ENCODE measurements at places on chromosomes 1 and 21.

- DNase-seq: no peak
These were observed 78.4 kb upstream of the DNAJC6 start for GRCh38 chr1:65230731-65231481.

GRCh38 chr1:235485558-235485957 lies 18.7 kb downstream of the B3GALNT2 start:
- DNase-seq: no peak

GRCh38 chr1:8598060-8598724 lies 219.2 kb downstream of the RERE start:
- no peak for DNase-seq

DNA sequence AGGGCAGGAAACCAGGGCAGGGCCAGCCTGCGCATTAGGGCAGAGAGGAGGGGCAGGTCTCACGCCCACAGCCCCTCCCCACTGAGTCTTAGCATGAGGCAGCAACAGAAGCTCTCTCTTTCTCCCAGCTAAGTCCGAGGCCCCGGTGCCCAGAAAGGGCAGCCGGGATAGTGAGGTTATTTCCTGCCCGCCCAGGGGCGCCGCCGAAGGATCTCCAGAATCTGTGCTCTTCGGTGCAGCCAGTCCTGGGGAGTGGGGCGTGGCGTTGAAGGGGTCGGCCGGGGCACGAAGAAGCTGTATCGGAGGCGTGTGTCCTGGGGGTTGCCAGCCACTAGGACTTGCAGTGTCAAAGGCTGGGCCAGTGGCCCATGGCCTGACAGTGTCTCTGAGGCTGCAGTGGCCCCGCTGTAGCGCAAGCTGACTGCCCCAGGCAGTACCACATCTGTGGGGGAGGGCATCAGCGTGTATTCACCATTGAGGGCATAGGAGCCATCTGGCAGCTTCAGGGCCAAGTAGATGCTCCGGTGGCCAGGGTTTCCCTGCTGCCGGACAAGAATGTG lies 7.8 kb downstream of the ADAMTS4 start:
- no peak for DNase-seq

DNA sequence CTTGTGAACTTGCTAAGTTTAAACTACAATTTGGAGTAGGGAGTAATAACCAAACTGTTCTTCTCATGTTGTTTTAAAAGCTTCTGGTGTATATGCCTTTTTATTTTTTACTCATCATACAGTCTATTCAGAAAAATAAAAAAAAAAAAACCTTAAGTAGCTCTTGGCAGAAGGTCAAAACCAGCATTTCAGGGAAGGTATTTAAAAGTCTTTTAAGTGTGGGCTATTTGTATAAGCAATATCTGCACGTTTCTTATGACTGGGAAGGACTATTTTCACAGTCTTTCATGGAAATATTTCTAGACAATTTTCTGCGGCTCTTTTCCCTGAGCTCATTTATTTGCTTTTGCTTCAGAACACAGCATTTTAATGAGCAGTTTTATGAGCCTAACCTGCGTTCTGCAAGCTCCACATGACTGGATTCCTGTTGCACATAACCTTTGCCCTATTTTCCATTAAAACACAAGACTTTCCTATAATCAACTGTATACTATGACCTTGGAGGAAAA lies 60.9 kb upstream of the C1orf105 start:
- DNase-seq: no peak

DNA sequence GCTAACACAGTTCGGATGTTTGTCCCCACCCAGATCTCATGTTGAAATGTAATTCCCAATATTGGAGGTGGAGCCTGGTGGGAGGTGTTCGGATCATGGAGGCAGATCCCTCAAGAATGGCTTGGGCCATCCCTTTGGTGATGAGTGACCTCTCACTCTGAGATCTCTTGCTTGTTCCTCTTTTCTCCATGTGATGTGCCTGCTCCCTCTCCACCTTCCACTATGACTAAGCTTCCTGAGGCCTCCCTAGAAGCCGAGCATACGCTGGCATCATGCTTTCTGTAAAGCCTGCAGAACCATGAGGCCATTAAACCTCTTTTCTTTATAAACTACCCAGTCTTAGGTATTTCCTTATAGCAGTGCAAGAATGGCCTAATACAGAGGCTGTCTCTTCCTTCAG lies 8.1 kb upstream of the PLA2G5 start:
- DNase-seq: no peak

- DNase-seq: no peak
These were observed 263.2 kb downstream of the PCP4 start for GRCh38 chr21:40130476-40130875.

GRCh38 chr1:41739061-41739955 lies 179.4 kb downstream of the HIVEP3 start:
- DNase-seq: peak; percentile 49

DNA sequence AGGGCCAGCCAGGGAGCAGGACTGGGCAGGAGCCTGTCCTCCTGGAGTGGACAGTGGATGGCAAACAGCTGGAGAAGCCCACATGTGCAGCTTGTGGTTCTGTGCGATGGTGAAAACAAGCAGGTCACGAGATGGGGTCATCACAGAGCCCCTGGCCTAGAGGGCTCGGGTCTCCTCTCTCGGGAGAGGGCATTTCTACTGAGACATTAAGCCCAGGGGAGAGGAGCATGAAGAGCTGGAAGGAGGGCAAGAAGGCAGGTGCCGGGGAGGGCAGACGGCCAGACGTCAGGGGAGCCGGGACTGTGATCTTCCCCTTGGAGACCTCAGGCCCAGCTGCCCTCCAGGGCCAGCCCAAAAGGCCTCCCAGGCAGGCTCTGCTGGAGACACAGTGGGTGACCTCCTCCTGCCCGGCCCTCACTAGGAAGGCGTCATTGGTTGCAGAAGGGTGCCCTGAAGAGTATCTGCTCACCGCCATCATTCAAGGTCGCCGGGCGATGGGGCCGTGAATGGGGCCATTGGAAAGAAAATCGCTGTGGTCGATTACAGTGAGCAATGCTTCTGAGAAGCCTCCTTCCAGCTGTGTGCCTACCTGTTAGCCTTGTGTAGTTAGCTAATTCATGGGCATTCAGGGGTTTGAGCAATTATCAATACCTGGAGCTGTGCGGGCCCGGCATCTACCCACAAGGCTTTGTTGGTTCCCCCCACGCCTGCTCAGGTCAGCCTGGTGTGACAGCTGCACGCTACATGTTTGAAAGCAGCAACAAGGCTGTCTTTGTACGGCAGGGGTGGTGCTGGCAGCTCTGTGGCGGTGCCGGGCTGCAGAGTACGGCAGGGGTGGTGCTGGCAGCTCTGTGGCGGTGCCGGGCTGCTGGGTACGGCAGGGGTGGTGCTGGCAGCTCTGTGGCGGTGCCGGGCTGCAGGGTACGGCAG lies 72.3 kb upstream of the ACTRT2 start:
- DNase-seq: no peak

- peak; percentile 80 for DNase-seq
These were observed 9.4 kb downstream of the ETV3L start for GRCh38 chr1:157090196-157090647.

DNA sequence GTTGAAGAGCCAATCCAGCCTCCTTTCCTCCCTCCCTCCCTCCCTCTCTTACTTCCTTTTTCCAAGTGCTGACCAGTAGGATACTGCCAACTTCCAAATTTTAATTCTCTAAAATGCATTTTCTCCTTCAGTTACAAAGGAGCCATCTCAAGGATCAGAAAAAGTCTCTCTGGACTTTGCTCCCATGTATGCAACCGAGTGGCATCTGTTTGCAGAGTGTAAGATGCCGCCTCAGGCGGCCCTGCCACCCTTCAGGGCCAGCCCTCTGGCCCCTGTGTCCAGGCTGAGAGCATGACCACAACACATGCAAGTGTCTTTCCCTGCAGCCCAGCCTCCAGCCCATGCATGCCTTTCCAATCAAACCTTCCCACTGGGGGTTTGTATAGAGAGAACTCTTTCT lies 205.3 kb upstream of the RAB4A start:
- DNase-seq: no peak

- no peak for DNase-seq
These were observed 7.7 kb downstream of the SNX27 start for GRCh38 chr1:151619489-151620093.

- no peak for DNase-seq
These were observed 52.0 kb upstream of the RAVER2 start for GRCh38 chr1:64692911-64693310.

GRCh38 chr1:7616076-7616832 lies 154.8 kb upstream of the VAMP3 start:
- DNase-seq: no peak

DNA sequence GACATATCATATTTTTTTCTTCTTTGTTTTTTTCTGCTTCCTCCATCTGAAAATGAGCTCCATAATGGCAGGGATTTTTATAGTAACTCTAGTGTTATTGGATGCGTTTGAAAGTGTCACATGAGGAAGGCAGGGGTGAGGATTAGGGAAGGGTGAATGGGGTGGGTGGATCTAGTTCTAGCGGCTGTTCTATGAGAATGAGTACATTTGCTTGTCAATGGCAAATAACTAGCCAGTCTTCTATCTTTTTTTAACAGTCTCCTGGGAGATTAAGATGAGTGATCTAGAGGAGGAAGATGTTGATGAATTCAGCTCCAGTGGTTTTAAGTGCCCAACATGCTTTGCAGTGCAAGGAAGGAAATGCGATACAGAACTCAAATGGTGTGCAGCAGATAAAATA lies 5.8 kb downstream of the OR14I1 start:
- DNase-seq: no peak

- no peak for DNase-seq
These were observed 65.4 kb downstream of the FAM163A start for GRCh38 chr1:179808503-179808902.

DNA sequence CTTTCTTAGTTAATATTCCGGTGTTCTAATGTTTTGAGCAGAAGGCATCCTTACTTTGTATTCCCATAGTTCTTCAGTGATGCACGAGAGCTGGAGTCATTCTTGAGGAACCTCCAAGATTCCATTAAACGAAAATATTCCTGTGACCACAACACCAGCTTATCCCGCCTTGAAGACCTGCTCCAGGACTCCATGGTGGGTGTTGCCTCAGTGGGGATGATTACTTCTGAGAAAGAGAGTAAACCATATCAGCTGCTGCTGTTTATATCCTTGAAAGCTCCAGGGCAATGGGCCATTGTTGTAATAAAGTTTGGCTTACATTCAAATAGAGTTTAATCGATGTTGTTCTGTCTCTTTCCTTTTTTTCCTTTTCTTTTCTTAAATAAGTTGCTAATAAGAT lies 93.1 kb downstream of the MACF1 start:
- DNase-seq: no peak

DNA sequence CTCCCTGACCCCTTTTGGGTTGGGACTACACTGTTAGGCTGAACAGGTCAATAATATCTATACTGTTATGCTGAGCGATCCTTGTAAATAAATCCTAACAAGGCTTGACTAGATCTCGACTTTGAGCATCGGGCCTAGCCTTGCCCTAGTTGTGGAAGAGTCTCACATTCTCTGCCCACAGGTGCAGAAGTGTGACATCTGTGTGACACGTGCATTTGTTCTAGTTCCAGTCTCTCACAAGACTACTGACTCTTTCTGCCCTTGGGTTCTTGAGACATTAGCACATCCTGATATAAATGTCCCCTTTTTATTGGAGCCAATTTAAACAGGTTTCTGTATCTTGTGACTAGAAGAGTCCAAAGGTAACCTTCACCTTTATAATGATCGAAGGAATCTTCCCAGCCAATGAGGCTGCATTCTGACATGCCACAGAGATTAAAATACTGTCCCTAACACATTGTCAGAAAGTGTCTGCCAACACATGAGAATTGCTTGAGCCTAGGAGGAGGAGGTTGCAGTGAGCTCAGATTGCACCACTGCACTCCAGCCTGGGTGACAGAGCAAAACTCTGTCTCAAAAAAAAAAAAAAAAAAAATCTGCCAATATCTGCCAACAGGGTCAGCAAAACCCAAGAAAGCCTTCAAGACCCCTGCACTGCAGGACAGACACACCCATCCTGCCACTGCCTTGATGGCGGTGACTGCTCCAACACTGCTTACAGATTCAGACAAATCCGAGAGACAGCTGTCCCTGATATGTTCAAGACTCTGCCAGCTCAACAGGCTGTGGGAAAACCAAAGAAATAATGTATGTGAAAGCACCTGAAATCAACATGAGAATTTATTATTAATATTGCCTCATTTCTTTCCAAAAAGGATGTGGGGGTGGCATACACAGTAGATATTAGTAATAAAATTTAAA lies 56.5 kb upstream of the PSEN2 start:
- DNase-seq: no peak

GRCh38 chr21:31888936-31889371 lies 16.1 kb downstream of the HUNK start:
- no peak for DNase-seq

GRCh38 chr1:67687198-67687545 lies 2.2 kb downstream of the GADD45A start:
- no peak for DNase-seq

GRCh38 chr1:237610157-237610556 lies 280.6 kb downstream of the ZP4 start:
- DNase-seq: no peak

DNA sequence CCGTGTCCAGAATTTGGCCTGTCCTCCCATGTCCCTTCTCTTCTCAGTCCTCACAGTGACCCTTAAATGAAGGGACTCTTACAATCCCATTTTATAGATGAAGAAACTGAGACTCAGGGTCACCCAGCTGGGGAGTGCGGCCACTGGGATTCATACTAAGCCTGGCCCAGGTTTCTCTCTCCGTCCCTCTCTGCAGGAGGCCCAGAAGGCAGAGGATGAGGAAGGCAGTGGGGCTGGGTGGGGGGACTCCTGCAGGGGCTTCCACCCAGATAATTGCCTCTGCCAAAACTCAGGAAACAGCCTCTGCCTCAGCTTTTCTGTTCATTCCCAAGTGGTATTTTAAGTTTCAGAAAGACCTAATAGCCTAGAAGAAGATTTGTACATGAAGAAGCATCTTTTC lies 299.8 kb downstream of the MATN1 start:
- DNase-seq: no peak

DNA sequence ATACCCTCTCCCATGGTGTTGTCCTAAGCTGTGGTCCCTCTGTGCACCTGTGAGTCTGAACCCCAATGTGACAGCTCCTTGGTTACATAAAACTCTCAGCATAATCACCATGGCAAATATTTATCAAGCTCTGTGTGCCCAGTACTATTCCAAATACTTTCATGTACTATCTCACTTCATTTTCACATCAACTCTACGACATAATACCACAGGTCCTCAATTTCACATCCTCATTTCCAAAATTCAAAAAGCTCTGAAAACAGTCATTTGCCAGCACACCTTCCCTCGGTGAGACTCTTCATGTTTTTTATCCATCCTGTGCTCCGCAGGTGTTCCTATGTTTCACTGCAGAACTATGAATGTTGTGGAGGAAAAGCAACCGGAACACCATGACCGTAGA lies 12.4 kb upstream of the CREG1 start:
- DNase-seq: no peak

GRCh38 chr21:37983336-37984095 lies 67.3 kb upstream of the KCNJ6 start:
- DNase-seq: no peak

- DNase-seq: no peak
These were observed 28.4 kb downstream of the TNNT2 start for GRCh38 chr1:201349092-201349491.

DNA sequence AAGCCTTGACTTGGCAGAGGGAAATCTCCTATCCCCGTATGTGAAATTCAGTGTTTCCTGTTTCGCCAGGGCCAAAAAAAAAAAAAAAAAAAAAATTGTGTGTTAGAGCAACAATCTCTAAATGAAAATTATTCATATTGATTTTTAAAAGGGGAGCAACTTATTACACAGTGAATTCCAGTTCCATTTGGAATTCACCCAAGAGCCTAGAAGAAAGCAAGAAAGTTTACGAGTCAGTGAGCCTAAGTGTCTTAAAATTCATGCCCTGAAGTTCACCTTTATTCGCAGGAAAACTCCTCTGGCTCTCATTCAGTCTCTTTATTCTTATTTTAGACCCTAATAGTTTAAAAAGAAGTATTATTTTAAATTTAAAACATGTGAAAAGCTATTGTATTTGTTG lies 42.1 kb upstream of the HUNK start:
- no peak for DNase-seq

- DNase-seq: no peak
These were observed 29.9 kb downstream of the PIK3C2B start for GRCh38 chr1:204464701-204465100.
